ENCODE measurements at places on chromosomes 2 and 18.

DNA sequence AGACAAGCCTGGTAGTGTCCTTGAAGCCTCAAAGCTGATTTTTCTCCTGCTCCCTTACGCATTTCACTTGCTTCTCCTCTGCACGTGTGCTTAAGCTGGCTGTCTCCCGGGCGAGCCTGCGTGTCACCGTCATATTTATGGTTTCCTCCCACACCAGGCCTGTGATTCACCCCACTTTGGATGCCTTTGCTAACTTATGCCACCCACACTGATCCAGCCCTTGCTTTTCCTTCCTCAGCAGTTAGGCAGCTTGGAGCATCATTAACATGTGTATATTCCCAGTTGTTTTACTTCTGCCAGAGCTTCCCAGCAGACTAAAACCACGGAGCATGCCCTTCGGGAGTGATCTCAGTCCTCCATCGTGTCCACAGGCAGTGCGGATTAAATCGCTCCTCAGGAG, 2.2 kb downstream of the ST3GAL5 start:
- no peak for DNase-seq

DNA sequence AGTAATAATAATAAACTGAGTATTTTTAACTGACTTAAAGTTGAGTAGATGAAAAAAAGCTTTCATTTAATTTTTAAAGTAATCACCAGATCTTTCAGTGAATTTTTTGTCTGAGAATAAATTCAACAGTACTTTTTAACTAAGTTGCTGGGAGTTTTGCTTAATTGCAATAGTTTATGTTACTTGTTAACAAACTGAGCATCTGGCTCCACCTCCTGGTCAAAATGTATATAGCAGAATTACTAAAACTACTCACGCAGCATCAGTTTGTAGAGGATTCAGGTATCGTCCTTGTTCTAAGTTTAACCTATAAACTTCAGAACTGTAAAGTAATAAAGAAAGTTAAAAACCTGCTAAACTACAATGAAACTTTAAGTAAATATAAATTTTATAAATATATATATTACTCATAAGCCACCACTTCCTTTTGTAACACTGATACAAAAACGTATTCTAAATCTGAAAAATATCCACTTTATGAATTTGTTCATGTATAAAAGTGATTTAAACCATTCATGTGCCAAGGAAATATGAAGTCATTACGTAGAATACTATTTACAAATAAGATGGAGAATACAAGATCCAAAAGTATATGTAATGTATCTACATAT, 21.3 kb downstream of the NOL10 start:
- DNase-seq = peak; percentile 35

DNA sequence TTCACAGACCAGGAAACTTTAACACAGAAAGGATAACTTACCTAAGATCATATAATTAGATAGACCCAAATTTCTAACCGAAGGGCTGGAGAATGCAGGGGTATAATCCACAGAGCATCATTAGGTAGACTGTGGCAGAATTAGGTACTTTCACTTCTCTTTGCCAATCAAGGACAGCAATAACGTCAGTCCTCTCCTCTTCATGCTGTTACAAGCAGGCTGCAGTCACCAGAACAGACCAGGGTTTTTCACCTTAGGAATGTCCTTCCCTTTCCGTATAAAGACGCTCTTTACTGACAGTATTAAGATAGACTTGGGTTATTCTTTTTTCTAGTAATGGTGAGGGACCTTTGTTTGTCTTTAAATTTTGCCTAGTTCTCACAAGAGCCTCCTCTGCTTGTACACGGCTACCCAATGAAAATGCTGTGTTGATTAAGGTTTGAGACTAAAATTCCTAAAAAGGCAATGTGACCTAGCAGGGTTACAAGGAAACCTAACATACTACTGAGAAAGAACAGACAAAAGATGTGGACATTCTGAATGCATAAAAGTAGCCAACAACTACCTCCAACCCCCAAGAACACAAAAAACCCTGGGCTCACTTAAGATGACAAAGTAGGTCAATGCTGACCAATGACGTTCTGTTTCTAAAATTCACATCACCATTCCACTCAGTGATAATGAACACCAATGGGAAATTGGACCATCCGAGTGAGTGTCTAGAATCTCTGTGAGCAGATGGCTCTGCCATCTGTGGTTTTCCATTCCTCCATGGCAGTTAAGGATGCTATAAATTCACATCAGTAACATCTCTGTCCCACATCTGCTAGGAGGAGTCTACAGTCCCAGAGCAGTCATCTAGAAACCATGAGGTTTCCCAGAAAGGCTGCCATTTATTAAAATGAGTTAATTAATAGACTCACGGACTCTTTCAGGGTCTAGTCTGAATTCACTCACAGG, 2.1 kb downstream of the PDIA6 start:
- no peak for DNase-seq

DNA sequence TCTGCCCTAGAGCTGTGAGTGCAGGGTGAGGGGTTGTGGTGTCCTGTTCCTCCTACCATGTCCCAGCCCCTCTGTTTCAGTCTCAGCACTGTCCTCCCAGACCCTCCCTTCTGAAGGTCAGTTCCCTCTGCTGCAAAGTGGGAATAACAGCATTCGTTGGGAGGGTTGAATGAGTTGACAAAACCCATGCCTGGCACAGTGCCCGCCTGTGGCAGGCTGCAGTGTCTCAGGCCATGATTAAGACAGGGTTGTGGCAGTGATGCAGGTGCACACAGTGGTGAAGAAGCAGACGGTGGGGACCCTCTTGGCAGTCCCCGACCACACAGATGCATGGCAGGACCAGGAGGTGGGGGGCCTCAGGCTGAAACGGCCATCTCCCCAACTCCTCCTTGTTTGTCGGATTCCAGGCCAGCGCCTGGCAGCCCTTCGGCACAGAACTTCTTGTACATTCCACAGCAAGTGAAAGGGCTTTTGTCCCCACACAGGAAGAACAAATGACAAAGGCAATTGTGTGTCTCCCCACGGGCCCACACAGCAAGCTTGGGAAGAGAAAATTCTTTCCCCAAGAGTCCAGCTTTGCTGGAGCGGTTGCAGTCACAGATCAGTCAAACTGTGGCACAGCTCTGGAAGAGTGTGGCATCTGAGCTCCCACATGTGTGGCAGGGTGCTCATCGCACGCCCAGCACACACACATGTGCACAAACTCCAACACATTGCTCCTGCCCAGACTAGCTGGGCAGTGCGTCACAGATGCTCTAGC, 92.0 kb upstream of the MSH2 start:
- DNase-seq = no peak

DNA sequence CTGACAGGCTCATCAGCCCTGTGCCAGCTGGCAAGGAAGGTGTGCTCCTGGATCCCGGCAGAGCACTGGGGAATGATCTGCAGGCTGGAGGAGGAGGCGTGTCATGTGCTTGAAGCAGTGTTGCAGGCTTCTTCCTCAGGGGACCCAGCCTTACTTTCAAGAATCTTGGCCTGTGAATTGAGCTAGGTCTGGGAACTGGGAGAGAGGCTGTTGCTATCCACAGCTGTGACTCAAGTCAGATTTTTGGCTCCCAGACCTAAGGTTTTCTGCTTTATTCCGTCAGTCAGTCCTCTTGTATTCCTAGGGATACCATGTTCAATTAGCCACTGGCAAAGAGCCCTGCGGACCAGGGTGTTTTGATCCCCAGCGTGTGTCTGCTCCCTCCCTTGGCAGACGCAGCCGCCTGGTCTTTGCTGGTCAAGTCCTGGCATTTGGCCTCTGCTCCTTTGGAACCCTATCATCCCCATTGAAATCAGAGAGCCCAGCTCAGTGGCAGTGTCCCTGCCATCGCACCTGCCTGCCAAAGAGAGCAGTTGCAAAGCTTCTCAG, 32.4 kb downstream of the ASB1 start:
- DNase-seq = no peak

- no peak for DNase-seq
Measured at GRCh38 chr2:112182581-112183034, 44.4 kb downstream of the FBLN7 start.

GRCh38 chr18:65725251-65726050, 25.4 kb upstream of the CDH7 start:
- peak; percentile 48 for DNase-seq

DNA sequence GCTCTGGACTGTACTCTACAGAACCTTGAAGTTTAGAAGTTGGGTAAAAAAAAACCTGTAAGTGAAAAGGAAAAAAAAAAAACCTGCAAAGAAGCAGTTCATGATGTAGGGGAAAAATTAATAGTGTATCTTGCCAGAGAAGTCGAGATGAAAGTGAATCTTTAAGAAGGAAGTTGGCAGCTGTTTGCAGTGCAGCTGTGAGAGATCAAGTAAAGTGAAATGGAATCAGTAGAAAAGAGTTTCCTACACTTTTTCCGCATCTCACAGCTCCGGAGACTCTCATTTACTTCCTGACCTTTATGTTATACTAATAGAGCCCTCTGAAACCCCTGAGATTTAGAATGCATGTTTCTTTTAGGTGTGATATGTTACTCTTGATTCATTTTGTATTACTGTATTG, 19.2 kb downstream of the RNMT start:
- no peak for DNase-seq

- DNase-seq = no peak
Measured at GRCh38 chr18:35776473-35776872, 194.9 kb downstream of the GALNT1 start.

- no peak for DNase-seq
Measured at GRCh38 chr2:64086347-64087082, 57.7 kb downstream of the PELI1 start.

- DNase-seq = no peak
Measured at GRCh38 chr2:121955426-121955825, 200.0 kb downstream of the TSN start.

DNA sequence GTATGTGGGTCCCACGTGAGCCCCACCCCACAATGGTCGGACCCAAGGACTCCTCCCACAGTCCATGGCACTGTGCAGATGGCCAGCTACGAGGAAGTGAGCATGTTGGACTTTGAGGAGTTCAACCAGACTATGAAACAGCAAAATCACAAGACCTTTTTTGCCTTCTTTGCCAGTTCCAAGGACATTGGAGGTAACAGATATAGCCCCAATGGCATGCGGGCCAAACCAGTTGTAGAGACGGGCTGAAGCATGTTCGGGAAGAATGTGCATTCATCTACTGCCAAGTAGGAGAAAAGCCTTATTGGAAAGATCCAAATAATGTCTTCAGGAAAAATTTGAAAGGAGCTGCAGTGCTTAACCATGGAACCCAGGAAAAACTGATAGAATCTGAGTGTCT, 12.6 kb downstream of the DNER start:
- no peak for DNase-seq
